Activated CD4-positive, alpha-beta T cell treated with anti-CD3 and anti-CD28 coated beads for 48 hours (primary cell): ENCODE measurements at places on chromosomes 1 and 21.
A peak's percentile ranks its signal among the peaks of the same experiment; 100 is the strongest.

DNA sequence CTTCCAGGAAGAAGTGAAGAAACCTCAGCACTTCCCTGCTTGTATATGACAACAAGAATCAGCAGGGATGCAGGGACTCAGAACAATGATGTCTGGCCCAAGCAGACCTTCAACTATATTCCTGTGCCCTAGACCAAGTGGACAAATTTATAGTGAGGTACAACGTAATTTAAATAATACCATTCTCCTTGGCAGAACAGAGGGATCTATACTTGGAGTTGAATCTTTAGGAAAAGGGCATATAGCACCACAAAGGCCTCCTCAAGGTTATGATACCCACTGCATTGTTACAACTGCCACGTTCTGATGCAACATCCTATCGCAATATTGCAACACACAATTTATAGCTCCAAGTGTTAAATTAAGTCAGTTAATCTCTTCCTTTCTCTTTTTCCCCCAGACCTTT is 29.1 kb upstream of the GFI1 start:
- no peak for DNase-seq

- no peak for DNase-seq
Observed at GRCh38 chr1:58882322-58882948, 98.6 kb upstream of the JUN start.

- no peak for DNase-seq
Observed at GRCh38 chr1:219541946-219542345, 71.0 kb downstream of the ZC3H11B start.

DNA sequence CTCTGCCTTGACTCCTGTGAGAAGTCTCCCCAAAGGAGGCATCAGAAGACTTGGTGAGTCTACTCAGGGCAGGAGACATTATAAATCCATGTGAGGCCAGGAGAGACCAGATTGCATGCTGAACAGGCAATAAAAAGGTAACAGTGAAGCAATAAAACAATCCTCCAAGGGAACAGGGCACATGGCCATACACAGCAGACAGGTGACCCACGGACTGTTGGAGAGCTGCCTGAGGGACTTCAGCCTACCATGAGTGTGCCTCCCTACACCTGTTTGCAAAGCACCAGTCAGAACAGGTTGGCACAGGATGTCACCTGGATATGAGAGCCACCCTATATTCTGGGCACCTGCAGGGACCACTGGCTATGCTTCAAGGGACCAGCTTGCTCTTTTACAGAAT is 67.6 kb downstream of the MAB21L3 start:
- no peak for DNase-seq

DNA sequence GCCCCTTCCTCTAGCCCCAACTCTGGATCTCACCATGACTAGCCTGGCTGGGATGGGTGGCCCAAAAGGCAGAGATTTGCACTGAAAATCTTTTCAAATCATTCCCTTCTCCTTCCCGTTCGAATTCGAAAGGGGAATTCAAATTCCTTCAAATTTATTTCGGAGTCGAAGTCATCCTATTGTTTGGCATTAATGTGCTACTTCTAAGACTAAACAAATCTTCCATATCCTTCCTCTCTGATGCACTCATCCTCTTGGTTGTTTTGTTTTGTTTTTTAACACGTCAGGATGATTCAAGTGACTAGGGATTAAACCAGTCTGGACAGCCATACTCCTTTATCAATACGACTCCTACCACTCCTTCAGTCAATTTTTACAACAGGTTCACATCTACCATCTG is 95.5 kb upstream of the SGIP1 start:
- DNase-seq, result peak; percentile 15

- DNase-seq, result no peak
Observed at GRCh38 chr1:230578616-230579015, 63.7 kb upstream of the COG2 start.

DNA sequence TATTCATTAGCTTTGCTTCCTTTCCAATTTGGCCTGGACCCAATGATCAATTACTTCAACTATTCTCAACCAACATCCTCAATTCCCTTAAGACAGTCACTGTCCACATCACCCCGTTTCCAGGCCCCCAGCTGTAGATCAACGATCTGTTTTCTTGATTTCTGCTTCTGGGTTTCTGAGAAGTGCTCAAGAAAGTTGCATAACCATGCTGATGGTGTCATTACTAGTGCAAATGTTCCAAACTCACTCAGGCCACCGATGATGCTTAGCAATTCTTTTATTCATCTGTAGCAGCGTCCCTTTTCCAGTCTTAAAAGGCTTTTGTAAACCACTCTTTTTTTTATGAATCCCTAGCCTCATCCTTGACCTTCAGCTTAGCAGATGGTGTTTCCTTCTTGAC is 155.8 kb upstream of the PTGFR start:
- DNase-seq, result no peak

DNA sequence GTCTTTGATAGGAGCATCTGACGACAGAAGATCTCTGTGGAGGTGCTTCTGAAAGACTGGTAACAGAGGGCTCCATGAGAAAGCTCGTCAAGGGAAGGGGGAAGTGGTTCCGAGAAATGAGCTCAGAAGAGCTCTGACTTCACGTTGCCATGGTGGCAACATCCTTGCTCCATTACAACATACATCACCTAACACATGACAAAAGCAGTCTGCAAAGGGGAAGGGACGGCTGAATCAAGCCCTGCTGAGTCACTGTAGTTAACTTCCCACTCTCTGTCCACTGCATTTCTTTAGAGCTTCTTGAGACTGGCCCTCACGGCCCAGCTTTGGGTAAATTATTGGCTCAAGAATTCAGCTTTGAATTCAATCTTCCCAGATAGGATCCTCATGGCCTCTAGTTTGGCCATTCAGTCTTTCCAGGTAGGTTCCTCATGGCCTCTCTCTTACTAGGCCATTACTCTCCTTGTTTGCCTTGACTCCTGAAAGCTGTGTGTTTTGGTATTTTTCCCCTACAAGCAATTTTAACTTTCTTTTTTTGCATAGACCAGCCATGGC is 88.0 kb upstream of the ZNF648 start:
- peak; percentile 19 for DNase-seq

DNA sequence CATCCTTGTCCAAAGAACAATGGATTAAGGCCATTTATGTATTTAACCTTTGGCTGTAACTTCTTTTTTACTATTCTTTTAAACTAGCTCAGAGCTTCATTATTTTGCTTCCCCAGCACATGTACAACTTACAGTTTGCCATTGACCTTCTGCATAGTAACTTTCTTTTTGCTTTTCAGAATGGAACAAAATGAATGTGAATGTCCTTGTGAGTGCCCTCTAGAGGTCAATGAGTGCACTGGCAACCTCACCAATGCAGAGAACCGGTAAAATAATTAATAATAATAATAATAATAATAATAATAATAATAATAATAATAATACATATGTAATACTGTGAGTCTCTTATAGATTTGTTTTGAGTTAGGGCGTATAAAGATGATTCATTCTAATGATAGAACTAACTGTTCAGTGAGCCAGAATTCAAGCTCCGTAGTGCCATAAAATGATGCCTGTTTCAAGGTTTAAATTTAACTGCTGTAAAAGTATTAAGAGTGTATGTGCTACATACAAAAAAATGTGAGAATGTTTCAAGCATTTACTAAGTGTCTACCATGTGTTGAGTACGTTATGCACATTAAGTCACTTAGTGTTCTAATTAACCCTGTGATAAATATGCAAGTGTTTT is 69.0 kb upstream of the RAVER2 start:
- no peak for DNase-seq

- no peak for DNase-seq
Observed at GRCh38 chr1:190168893-190169280, 308.8 kb downstream of the BRINP3 start.

- no peak for DNase-seq
Observed at GRCh38 chr1:229062135-229062534, 208.8 kb upstream of the RAB4A start.

GRCh38 chr1:40841602-40842001 is 20.6 kb downstream of the CITED4 start:
- no peak for DNase-seq

DNA sequence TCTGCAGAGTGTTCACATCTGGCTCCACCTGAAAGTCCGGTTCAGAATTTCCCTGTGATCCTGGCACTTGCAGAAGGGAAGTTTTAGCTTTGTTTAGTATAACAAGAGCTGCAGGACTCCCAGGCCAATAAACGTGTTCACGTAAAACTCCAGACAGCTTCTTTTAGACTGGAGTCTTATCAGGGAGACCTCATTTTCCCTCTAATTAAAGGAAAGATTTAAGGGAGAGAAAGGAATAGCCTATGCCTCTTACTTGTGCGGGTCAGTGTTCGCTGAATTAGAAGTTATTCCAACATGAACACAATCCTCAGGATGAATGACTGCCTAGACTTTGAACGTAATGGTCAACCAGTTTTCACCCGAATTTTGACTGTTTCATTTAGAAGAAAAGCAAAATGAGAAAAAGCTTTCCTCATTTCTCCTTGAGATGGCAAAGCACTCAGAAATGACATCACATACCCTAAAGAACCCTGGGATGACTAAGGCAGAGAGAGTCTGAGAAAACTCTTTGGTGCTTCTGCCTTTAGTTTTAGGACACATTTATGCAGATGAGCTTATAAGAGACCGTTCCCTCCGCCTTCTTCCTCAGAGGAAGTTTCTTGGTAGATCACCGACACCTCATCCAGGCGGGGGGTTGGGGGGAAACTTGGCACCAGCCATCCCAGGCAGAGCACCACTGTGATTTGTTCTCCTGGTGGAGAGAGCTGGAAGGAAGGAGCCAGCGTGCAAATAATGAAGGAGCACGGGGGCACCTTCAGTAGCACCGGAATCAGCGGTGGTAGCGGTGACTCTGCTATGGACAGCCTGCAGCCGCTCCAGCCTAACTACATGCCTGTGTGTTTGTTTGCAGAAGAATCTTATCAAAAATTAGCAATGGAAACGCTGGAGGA is 202.1 kb upstream of the SGIP1 start:
- DNase-seq, result peak; percentile 61

DNA sequence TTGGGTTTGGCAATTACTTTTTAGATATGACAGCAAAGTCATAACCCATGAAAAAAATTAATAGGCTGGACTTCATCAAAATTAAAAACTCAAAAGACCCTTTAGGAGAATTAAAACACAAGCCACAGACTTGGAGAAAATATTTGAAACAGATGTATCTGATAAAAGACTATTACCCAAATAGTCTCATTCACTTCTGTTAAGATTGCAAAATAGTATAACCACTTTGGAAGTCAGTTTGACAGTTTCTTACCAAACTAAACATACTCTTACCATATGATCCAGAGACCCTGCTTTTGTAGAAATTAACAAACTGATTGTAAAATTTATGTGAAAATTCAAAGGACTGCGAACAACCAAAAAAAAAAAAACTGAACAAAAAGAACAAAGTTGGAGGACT is 32.5 kb upstream of the SLC44A3 start:
- no peak for DNase-seq

GRCh38 chr1:25795211-25795610 is 4.8 kb upstream of the SELENON start:
- DNase-seq, result no peak

DNA sequence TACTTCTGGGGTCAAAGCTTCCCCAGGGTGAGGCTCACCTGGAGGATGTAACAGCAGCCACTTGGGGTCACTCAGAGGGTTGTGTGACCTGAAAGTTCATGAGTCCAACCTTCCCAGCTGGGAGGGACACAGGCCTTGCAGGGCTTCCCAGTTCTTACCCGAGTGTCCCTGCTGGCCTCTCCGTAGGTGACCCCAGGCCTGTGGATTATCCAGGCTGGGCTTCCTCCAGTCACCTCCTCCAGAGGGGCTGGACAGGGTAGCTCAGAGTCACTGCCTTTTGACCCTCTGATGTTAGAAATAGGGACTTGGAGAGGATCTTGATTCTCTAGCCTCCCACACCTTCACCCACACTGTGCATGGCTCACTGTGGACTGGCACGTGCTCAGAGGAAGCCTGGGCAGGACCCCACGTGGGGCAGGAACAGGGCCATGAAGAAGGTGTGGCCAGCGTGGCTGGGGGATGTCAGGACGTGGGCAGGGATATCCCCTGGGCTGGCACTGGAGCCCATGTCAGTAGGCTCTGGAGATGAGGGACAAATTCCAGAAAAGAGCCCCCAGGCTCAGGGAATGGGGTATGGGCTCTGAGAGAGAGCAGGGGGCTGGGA is 131.8 kb downstream of the ACTL8 start:
- DNase-seq, result no peak

DNA sequence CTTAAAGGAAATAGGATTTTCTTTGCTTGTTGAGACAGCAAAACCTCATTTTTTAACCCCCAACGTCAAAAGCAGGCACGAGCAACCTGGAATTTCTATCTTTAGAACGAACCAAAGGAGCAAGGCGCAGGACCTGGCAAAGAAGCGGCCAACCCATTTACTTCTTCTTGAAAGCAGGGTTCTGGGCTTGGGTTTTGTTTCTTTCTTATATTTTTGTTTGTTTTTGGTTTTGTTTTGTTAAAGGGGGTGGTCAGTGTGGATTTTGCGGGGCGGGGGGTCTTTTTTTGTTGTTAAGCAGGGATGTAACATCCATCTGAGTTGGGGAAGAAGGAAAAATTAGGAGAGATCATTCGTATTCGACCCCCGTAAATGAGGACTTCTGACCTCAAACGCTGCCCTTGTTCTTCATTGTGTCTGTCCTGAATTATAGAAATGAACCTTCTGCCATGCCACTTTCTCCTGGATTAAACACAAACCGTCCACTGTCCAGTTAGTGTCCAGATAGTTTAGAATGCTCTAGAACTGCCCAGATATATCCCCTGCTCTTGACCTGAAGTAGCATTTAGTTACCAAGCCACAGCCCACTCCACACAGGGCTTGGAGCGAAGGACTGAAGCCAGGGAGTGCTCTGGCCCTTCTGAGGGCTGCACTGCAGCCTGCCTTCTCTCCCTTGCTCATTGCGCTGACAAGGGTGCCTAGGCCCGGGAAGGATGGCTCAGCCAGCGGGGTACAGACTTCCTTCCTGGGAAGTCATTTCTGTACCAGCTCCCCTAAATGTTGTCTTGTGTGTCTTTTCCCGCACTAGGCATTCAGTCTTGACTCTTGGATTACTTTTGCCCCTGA is 909 bp upstream of the APP start:
- DNase-seq, result no peak

GRCh38 chr1:58721247-58721820 is 21.5 kb upstream of the MYSM1 start:
- no peak for DNase-seq

- no peak for DNase-seq
Observed at GRCh38 chr1:217924924-217925323, 293.8 kb downstream of the SPATA17 start.

GRCh38 chr1:163346326-163346870 is 24.6 kb downstream of the NUF2 start:
- no peak for DNase-seq

- peak; percentile 32 for DNase-seq
Observed at GRCh38 chr1:226882631-226883409, 12.4 kb downstream of the PSEN2 start.

GRCh38 chr1:231729544-231729943 is 103.0 kb downstream of the DISC1 start:
- DNase-seq, result no peak

DNA sequence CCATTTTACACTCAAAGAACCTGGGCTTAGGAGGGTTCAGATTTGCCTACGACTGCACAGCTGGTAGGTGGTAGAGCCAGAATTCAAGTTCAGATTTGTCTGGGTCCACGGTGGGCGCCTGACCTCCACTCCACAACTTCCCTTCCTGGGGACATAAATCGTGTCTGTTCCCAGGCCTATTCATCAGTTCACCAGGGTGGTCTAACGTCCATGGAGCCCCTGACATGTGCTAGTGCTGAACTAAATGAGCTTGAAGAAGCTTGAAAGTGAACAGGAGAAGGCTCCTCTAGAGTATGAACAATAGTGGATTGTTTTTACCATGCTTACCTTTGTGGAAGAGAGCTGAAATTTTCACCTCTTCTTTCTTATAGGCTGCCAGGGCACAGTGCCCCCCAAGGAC is 32.5 kb upstream of the KIF1B start:
- no peak for DNase-seq

- no peak for DNase-seq
Observed at GRCh38 chr1:40690771-40691537, 550 bp upstream of the NFYC start.
